ENCODE measurements at places on chromosomes 5 and 9. TPM values are rescaled to one million over a fixed set of nuclear protein-coding genes. Genes with fewer than 3 reads are reported as not detected.

- peak; percentile 28 for DNase-seq
Measured at GRCh38 chr9:83472221-83472665, 66.0 kb downstream of the FRMD3 start.

DNA sequence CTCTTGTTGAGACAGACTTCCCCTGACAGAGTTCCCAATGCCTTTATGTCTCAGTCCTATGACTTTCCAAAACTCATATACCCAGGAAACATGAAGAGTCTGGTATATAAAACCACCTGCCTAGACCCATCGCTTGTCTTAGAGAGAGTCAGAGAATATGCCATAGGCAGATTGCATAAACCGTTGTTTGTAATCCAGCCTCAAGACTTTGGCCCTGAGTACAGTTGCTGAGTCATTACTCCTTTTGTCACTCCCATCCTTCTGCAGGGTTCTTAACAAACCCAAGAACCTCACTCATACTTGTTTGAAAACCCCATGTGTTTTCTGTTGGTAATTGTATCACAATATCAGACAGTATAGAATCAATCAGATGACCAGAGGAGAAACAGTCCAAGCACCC, 616.3 kb downstream of the SLCO4C1 start:
- no peak for DNase-seq

CA9 gene
- total RNA-seq = 1.2 TPM

IL7R gene
- 87.1 TPM for total RNA-seq

DNA sequence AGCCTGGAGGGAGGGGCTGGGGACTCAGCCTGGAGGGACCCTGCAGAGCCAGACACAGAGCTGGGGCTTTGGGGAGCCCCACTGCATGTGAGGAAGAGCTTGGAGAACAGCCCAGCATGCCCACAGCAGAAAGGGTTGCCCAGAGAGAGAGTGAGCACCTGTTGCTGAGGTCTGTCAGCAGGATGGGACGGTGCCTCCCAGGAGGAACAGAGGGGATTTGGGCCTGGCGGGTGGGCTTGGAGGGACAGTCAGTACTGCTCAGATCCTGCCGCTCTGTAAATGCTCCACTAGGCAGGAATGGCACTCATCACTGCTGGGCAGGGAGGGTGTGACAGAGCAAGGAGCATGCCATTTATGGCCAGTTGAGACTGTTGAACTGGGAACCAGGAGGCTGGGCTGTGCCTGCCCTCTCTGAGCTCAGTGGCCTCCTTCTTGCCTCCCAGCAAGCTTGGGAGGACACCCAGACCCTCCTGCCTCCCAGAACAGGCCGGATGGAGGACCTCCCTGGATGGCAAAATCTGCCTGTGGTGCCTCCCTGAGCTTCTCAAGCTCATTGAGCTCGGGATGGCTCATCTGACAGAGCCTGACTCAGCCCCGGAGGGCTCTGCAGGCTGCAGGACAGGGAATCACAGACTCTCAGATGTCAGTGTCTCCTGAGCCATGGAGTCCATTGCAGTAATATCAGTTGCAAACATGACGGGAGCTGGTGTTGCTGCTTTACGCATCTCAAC, 786 bp upstream of the HRCT1 start:
- DNase-seq = no peak

DNA sequence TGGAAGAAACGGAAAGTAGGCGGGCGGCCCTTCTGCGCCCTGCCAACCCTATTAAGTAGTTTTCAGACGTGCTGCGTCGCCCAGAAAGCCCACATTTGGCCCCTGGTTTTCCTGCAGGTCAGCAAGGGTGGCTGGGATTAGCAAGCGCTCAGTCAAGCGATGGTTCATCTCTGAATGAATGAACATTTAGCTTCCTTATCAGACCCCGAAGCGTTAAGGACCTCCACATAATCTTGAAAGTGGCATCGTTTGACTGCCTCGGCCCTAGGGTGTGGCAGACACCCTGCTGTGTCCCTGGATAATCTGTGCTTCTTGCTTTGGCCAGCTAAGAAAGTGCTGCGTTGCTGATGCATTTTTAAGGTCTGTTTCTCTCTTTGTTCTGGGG, 684 bp downstream of the TOR1B start:
- DNase-seq = no peak
